ENCODE measurements at places on chromosomes 12 and 14.

DNA sequence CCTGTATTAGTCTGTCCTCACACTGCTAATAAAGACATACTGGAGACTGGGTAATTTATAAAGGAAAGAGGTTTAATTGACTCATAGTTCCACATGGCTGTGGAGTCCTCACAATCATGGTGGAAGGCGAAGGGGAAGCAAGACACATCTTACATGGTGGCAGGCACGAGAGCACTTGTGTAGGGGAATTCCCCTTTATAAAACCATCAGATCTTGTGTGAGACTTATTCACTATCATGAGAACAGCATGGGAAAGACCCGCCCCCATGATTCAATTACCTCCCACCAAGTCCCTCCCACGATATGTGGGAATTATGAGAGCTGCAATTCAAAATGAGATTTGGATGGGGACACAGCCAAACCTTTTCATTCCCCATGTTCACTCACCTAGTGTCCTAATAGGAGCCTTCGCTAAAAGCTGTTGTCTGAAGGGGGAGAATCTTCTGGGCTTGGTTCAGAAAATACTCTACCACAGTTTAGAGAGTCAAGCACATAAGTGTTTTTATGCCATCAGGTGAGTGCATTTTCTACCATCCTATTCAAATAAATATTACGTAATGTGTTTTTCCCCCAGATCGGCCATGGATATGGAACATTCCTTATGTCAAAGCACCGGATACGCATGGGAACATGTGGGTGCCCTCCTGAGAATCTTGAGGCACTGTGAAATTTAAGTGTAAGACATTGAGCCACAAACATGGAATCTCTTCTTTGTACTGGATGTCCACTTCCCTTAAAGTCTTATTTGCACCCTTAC lies 19.1 kb upstream of the KCNK13 start:
- DNase-seq = no peak

GRCh38 chr12:132456944-132457495 lies 32.9 kb upstream of the FBRSL1 start:
- DNase-seq = no peak

DNA sequence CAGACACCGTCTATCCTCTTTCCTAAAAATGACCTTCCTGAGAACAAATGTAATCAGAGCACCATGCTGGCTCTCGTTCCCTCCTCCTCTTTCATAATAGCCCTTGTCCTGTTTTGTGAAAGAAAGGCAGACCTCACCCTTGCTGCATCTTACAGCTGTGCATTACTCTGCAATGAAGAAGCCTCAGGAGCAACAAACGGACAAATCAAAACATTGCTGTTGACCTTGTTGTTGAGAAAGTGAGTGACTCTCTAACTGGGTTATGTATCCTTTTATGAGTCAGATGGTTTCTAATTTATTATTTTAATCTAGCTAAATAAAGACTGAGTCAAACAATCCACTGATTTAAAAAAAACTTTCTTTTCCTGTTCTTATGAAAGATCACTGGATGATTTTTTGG lies 180.9 kb downstream of the RPS29 start:
- no peak for DNase-seq

- DNase-seq = no peak
These were observed 453.9 kb downstream of the SNAPC1 start for GRCh38 chr14:62216121-62216520.

DNA sequence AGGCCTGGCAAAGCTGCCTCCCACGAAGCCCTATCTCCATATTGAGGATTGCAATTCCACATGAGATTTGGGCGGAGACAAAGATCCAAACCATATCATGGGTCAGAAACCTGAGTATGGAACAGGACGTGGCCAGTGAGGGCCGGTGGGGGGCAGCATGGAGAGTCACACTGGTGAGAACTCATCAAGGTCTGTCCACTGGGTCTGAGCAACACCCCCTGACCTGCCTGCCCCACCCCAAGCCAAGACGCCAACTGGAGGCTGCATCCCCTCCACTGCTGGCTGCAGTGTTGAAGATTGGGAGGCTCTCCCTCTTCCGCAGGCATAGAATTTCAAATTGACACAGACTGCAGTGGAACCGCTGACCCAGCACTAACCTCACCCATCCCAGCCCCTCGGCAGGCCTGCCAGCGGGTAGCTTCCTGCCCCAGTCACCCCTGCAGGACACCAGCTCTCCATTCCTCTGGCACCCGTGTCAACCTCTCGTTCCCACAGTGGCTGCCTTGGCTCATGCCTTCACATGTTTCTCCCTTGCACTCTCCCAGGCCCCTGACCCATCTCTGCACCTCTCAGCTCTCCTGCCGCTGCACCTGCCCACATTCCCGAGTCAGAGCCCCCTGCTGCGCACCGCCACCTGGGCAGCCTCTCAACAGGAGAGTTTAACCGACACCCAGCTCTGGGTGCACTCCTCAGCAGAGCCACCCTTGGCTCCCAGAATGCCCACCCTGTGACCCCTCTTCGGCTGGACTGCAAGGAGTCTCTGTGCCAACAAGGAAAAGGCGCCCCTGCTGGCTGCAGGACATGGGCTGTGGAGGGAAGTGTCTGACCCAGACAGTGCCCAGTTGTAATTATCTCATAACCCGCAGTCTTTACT lies 45.2 kb upstream of the PPP2R5C start:
- no peak for DNase-seq

GRCh38 chr12:56978397-56979138 lies 21.2 kb upstream of the RDH16 start:
- DNase-seq = no peak

DNA sequence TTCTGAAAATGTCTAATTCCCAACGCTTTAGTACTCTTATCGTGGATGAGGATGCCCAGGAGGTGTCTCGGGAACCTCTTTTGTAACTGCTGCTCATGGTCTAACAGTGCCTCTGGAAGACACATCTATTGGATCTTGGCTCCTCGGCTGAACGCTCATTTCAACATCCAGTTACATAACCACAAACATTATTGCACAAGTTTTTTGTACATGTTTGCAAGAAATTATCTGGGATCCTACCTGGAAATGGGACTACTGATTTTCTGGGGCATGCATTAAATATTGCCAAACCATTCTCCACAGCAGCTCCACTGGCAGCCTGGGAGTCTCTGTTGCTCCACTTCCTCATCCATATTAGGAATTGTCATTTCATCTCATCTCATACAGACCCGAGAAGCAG lies 117.5 kb upstream of the EVL start:
- no peak for DNase-seq

DNA sequence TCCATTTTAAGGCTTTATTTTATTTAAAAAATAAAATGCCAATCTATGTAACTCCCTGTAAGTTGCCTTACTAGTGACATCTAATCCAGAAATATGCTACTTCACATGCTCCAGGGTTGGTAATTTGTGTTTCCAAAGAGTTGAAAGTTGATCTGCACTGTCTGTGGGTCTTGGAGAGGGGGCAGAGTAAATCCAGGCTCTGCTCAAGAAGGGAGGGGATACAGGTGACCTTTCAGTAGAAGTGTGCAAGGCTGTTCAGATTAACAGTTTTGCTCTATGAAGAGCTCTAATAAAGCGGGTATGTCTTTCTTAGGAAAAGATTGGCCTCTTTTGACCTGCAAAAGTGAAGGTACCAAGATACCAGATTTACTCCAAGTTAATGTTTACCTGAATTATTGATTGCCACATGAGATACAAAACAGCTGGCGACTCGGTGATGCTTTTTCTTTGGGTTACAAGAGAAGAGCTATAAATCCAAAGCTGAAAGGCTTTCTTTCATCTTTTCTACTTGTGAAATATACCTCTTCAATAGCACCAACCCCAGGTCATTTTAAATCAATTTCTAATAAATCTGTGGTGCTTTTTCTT lies 75.6 kb upstream of the FLRT2 start:
- no peak for DNase-seq

DNA sequence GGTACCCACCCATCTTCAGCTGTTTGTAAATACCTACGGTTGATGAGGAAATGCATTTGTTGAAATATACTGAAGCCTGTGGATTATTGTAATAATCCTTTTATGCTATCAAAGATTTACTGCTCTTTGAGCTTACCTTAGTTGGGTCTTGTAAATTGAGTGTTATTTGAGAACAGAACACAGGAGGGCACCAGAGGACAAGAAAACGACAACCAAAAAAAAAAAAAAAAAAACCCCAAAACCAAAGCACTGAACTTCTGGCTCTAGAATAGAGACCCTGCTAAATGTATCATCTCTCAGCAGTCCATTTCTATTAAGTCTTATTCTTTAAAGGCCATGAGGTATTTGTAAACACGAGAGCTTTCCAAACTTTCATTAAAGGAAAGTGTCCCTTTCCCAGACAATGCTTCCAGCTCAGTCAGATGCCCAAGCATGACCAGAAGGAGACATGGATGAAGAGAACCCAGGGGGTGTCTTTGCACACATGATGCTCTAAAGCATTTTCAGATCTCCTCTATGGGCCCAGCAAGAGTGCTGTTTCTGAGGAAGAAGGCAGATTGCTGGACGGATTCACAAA lies 763.9 kb downstream of the NRXN3 start:
- DNase-seq = no peak

- DNase-seq = no peak
These were observed 8.7 kb downstream of the OR11H4 start for GRCh38 chr14:20247646-20248246.

DNA sequence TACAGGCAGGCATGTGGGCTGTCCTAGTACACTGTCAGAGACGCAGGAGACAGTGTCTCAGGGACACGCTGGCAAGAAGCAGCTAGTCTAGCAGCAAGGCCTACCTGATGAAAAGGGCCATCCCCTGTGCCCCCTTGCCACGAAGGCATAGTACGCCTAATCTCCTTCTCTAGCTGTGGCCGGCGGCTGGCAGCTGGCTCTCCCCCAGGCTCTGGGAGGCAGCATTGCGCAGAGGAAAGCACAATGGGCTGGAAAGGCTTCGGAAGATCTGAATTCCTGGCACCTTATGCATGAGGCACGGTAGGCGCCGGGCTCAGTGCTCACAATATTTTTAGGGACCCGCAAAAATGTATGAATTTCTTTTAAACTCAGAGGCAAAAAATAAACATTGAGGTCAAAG lies 16.0 kb upstream of the PLEKHH1 start:
- DNase-seq = no peak

GRCh38 chr12:10559244-10559643 lies 53.6 kb downstream of the EIF2S3B start:
- no peak for DNase-seq

GRCh38 chr12:106081606-106082005 lies 57.1 kb downstream of the NUAK1 start:
- DNase-seq = no peak

DNA sequence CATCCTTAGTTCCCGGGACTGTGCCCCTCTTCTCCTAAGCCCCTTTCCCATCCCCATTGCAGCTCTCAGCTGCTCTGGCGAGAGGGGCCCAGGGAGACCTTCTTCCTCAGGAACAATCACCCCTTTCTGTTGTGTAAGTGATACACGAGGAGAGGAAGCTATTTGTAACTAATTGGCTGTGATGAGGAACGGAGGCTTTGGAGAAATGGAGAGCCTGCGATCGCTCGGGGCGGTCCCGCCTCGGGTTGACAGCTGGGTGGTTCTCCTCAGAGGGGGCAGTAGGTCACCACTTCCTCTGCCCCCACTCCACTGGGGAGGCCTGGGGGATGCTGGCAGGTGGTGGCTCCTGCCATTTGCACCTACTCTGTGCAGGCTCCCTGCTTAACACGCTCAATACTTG lies 6.6 kb upstream of the PGF start:
- DNase-seq = no peak

DNA sequence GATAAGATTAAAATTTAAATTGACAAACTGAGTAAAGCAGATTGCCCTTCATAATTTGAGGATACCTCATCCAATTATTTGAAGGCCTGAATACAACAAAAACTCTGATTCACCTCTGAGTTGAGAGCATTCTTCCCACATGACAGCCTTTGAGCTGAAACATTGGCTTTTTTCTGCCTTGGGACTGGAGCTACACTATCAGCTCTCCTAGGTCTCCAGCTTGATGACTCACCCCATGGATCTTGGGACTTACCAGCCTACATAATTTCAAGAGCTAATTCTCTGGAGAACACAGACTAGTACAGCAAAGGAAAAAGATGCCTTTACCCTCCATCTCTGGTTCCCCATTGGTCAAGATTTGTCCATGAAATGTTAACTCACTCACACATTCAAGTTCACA lies 555.1 kb downstream of the FOXG1 start:
- DNase-seq = no peak

GRCh38 chr14:104214431-104215218 lies 76.2 kb downstream of the KIF26A start:
- no peak for DNase-seq

GRCh38 chr12:3304436-3305165 lies 186.4 kb upstream of the PRMT8 start:
- no peak for DNase-seq

GRCh38 chr12:27975222-27976136 lies 2.9 kb upstream of the PTHLH start:
- no peak for DNase-seq

- no peak for DNase-seq
These were observed 184.3 kb downstream of the DUSP6 start for GRCh38 chr12:89167986-89168385.

DNA sequence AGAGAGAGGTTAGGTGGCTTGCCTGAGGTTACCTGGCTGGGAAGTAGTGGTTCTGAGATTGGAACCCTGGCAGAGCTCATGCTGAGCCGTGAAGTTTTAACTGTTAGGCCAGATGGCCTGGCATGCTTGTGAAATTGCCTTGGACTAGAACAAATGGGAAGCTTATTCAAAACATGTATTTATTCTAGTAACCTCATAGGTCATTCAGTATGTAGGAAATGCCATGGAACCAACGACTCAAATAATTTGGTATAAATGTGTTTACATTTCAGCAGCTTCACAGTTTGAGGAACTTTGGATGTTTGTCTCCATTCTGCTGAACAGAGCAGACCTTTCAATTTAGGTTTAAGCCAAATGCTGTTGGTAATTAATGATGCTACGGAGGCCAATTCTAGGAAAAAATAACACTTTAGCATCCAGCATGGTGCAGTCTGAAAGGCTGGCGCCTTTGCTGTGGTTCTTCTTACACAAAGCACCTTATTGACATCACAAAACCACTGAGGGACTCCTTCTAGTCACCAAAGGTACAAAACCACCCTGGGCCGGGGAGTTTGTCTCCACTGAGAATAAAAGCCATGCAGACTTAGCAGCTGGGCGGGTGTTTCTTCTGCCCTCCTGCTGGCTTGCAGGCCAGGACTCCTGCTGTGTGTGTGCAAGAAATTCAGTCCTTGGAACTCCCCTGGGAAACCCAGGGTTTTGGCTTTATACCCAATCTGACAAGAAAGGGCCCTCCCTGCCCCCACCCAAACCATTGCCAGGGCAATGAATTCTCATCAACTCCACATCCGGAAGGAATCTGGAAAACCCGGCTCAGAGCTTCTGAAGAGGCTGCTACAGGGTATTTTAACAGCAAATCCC lies 64.2 kb downstream of the ELK3 start:
- no peak for DNase-seq

DNA sequence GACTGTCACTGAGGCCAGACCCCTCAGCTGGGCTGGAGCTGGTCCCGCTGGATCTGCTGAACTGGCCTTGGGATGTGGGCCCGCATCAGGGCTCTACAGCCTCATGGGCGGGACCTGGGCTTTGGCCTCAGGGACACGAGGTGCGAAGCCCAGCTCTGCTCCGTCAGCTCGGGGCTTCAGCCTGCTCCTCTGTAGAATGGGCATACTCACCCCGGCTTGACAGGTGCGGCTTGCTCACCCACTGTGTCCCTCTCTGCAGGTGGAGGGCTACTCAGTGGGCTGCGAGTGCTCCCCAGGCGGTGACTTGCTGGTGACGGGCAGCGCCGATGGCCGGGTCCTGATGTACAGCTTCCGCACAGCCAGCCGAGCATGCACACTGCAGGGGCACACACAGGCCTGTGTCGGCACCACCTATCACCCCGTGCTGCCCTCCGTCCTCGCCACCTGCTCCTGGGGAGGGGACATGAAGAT lies 57.6 kb downstream of the BEGAIN start:
- DNase-seq = no peak
